SHP77 (cell line): ENCODE measurements at places on chromosomes 4 and X.

- no peak for DNase-seq
Observed at GRCh38 chrX:34140816-34141215, 8.7 kb upstream of the FAM47A start.

GRCh38 chr4:48042979-48043461 lies 26.4 kb downstream of the NIPAL1 start:
- no peak for DNase-seq

DNA sequence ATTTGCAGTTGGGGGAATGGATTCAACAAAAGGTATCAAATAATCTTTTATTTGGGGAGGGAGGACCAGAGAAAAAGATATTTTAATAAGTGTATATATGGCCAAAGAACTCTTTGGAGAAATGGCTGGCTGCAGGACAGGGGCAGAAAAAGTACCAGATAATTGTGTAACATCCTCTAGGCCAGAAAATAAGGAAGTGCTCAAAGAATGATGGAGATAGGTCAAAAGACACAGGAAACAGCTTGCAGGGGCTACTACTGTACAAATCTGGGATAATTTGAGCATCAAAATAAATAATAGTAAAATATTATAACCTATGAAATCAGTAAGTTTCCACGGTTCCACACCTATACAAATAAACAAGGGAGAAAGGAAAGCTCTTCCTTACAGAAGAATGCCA lies 34.8 kb downstream of the KLHL5 start:
- no peak for DNase-seq

DNA sequence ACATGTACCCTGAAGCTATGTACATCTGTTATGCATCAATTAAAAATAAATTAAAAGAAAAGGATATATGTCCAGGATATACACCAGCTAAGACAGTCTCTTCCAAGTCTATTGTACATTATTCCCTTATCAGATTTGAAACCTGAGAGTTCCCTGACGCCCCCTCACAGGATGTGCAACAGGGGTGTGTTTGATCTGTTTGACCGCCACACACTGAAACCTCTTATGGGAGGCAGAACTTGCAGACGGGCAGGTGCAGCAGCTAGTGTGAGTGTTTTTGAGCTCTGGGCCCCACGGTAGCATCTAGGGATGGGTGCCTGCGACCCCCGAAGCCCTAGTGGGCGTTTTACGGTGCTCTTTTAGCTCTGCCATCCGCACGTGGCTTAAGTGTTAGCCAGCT lies 4.7 kb downstream of the XG start:
- no peak for DNase-seq

DNA sequence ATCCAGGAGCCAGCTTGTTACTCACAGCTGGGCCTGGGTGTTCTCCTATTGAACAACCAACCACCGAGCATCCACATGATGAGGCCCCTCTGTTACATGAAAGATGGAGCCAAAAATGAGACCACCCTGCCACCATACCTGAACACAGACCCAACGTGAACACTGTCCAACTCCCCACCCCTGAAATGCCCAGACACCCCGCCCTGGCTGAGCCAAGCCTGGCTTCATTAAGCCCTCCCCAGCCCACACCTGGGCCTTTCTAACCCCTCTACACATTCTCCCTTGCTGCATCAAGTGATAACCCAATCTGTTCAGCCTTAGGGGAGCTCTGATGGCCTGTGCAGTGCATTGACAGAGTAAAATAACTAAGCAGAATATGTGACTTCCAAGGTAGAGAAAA lies 80.7 kb downstream of the EVC start:
- DNase-seq, result no peak

DNA sequence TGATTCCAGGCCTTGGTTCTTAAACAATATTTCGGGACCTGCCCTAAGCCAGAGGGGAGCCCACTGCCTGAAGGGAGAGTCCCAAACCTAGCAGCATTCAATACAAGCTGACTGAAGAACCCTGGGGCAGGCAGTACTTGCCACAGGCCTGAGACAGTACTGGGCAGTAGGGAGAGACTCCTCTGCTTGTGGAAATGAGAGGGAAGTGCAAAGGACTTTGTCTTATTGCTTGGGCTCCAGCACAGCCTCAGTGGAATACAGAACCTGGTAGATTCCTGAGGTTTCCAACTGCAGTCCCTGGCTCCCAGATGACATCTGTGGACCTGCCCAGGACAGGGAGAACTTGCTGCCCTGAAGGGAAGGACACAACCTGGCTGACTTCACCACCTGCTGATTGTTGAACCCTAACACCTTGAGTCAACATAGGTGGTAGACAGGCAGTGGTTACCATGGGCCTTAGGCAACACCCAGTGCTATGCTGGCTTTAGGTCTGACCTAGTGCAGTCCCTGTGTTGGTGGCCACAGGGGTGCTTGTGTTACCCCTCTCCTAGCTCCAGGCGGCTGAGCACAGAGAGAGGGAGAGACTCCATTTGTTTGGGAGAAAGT lies 20.3 kb upstream of the ABCG2 start:
- DNase-seq, result no peak

DNA sequence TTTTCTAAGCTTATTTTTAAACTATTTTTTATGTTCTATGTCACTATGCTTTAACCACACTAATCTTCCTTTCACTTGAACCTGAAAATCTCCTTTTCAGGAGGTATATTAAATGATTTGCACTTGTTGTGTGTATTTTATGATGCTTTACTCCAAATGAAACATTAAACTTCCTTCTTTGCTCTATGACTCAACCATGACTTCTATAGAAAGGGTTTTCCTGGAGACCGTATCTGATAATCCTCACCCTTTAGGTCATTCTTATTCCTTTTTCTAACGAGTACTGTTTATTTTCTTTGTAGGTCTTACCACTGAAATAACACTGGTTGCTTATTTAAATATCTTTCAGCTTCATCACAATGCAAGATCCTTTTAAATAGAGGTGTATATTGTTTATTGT lies 1163.2 kb downstream of the PCDH18 start:
- DNase-seq, result no peak

DNA sequence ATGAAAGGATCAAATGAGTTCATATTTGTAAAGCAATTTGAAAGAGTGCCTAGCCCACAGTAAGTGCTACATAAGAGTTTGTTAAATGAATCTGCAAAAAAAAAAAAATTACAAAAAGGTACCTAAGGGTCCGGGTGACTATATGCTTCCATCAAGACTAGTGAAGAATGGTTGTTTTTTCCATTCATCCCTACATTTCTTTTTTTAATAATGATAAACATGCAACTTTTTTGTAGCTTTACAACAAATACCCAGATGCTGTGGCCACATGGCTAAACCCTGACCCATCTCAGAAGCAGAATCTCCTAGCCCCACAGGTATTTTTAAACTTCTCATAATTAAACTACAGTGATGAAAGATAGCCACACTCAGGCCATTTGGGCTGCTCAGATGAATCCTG lies 4.3 kb downstream of the SPP1 start:
- DNase-seq, result no peak

- DNase-seq, result peak; percentile 48
Observed at GRCh38 chr4:47668810-47669408, 169.0 kb downstream of the CORIN start.

- DNase-seq, result no peak
Observed at GRCh38 chr4:87953826-87954225, 21.7 kb upstream of the SPP1 start.

- DNase-seq, result no peak
Observed at GRCh38 chr4:17664755-17665154, 50.3 kb downstream of the MED28 start.

DNA sequence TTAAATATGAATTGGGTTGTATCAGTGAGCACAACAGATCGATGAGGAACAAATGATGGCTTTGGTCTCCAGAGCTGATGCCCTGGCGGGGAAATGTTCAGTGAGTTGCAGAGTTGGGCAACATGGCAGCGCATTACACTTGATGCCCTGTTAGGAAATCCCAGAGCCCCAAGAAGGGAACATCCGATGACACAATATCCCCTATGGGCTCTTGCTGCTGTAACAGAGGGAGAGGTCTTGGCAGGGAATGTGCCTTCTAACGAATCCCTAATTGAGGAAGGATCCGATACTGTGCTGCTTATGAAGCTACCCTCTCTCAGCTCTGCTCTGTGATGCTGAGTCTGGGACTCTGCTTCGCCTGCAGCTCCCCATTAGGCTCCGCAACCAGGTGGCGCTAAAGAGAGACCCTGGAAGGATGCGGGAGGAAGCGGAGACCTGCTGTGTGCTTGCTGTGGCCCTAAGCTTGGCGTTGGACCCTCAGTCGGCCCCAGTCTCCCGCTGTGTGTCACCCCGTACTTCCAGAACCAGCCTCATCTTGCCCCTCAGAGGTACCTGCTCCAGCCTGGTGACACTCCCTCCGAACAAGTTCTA lies 38.9 kb downstream of the PDHA1 start:
- DNase-seq, result peak; percentile 24
